ENCODE measurements at places on chromosomes 5 and 9.

- H3K27ac ChIP-seq, result no peak overlapping the region
- no peaks in the 10 kb centered on the region for H3K36me3 ChIP-seq
- no peak for DNase-seq
Observed at GRCh38 chr9:25505644-25506043, 172.6 kb downstream of the TUSC1 start.

DNA sequence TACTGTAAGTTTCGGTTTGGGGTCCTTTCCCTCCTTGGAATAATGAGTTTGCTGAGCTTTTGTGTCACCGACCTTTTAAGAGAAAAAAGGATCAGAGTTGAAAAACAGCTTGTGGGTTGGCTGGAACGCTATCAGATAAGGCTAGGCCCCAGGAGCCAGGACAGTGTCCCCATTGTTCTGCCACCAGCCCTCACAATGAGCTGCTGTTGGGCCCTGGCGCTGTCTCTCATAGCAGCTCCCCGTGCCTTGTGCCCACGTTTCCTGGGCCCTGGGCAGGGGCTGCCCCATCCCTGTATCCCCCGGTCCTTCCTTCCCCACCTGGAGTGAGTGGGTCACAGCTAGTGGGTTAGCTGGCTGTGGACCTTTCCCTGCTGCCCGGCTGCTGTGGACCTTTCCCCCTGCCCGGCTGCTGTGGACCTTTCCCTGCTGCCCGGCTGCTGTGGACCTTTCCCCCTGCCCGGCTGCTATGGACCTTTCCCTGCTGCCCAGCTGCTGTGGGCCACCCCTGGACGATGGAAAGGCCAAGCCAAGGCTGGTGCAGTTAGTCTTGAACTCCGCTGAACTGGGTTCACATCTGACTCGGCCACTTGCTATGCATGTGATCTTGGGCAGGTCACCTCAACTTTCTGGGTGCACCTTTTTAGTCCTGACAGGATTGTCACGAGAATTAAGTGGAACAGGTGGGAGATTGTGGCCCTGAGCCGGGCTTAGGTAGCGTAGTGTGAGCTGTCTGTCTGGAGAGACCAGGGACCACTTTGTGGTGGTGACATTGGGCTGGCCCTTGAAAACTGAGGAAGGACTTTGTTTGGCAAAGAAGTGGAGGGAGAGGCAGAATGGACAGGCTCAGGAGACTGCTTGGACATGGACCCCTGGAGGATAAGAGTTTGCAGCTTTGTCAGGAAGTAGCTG, 99.5 kb downstream of the DAB2IP start:
- no peak overlapping the region for H3K4me3 ChIP-seq
- no peaks in the 10 kb centered on the region for H3K36me3 ChIP-seq
- peak overlapping the region; percentile 99 for H3K27ac ChIP-seq
- H3K4me1 ChIP-seq, result peaks cover 100% of the 10 kb centered on the region
- DNase-seq, result no peak

GRCh38 chr5:113608113-113608596, 94.7 kb downstream of the YTHDC2 start:
- no peaks in the 10 kb centered on the region for H3K36me3 ChIP-seq
- no peaks in the 10 kb centered on the region for H3K4me1 ChIP-seq
- H3K27ac ChIP-seq, result no peak overlapping the region
- DNase-seq, result no peak
- H3K4me3 ChIP-seq, result no peak overlapping the region
- no peaks in the 10 kb centered on the region for H3K27me3 ChIP-seq

- no peak for DNase-seq
- no peak overlapping the region for H3K27ac ChIP-seq
- no peak overlapping the region for H3K4me3 ChIP-seq
- peaks cover 24% of the 10 kb centered on the region for H3K4me1 ChIP-seq
Observed at GRCh38 chr5:14922456-14922855, 50.9 kb upstream of the ANKH start.

GRCh38 chr5:24497591-24498157, 147.1 kb downstream of the CDH10 start:
- H3K4me3 ChIP-seq, result no peak overlapping the region
- H3K27ac ChIP-seq, result no peak overlapping the region
- no peak for DNase-seq
- H3K4me1 ChIP-seq, result no peaks in the 10 kb centered on the region
- no peaks in the 10 kb centered on the region for H3K36me3 ChIP-seq
- no peaks in the 10 kb centered on the region for H3K27me3 ChIP-seq

DNA sequence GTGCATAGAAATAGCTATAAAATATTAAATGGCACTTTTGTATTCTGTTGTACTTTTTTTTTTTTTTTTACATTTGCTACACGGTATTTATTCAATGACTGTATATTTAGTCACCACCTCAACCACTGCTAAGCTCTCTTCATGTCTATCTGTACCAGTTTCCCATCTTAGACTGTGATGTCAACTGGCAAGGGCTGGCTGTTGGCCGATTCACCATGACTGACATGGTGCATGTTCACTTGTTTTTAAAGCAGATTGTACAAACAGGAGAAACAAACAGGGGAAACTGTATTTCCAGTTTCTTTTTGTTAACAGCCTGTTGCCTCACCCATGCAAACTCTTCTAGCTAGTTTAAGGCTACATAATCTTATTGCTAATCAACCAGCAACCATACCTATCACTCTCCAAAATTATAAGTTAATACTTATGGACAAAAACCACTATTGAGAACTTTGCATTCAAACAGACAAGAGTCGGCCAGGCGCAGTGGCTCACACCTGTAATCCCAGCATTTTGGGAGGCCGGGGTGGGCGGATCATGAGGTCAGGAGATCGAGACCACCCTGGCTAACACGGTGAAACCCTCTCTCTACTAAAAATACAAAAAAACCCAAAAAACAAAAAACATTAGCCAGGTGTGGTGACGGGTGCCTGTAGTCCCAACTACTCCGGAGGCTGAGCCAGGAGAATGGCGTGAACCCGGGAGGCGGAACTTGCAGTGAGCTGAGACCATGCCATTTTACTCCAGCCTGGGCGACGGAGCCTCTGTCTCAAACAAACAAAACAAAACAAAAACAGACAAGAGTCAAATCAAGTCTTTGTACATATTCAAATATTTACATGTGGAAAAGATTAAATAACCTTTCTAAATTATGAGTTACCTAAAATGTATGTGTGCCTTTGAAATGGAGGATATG, 13.2 kb downstream of the ZFAND5 start:
- peaks cover 47% of the 10 kb centered on the region for H3K36me3 ChIP-seq
- H3K4me1 ChIP-seq, result peaks cover 42% of the 10 kb centered on the region
- DNase-seq, result peak; percentile 37

DNA sequence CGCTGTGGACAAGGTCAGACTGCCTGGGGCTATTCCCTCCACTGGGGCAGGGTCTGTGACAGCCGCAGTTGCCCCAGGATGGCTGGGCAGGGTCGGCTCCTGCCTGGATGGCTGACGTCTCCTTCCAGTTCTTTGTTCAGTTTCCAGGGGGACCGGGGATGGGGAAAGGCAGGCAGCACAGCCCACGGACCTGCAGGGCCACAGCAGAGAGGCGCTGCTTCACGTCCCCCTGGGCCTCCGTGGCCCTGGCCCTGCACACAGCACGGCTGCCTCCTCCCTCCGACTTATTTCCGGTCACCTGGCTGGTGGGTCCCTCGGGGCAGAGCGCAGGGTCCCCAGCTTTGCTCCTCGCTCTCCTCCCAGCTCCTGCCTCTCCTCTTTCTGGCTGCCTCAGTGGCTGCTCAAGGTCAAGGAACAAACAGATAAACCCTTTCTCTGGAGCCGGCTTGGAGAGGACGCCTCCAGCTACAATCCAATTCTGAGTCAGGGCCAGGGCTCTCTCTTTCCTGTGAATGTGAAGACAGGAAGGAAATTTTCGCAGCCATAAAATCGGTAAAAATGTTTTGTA, 169.7 kb downstream of the C9orf50 start:
- DNase-seq, result no peak
- H3K4me3 ChIP-seq, result peak overlapping the region; percentile 21
- no peaks in the 10 kb centered on the region for H3K27me3 ChIP-seq
- no peaks in the 10 kb centered on the region for H3K36me3 ChIP-seq
- H3K27ac ChIP-seq, result peak overlapping the region; percentile 77

GRCh38 chr5:83551821-83552220, 80.3 kb downstream of the VCAN start:
- H3K4me3 ChIP-seq, result no peak overlapping the region
- no peaks in the 10 kb centered on the region for H3K36me3 ChIP-seq
- no peak for DNase-seq

GRCh38 chr9:99783799-99784198, 37.9 kb upstream of the NR4A3 start:
- H3K4me3 ChIP-seq, result no peak overlapping the region
- H3K27me3 ChIP-seq, result no peaks in the 10 kb centered on the region
- no peak for DNase-seq
- H3K27ac ChIP-seq, result no peak overlapping the region
- no peaks in the 10 kb centered on the region for H3K4me1 ChIP-seq
- H3K36me3 ChIP-seq, result no peaks in the 10 kb centered on the region

DNA sequence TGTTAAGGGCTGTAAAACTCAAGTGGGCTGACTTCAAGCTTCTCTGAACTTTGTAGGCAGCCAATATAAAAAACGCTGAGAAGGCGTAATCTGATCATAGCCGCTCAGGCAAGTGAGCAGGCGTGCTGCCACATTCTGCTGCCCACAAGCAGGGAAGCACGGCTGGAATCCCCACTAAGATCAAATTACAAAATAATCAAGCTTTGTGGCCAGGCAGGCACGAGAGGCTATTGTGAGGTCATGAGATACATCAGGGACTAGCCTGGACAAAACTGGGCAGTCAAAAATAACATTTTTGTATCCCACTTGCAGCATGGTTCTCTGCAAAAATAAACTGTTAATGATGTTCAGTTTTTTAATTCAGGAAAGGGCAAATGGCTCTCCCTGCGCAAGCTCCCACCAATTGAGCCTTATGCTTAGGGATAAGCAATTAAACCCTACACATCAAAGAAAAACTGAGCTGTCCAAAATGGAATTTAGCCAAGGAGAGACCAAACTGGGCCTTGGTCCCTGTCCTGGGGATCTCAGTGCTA, 64.0 kb downstream of the POU5F2 start:
- peak; percentile 21 for DNase-seq
- no peaks in the 10 kb centered on the region for H3K36me3 ChIP-seq
- H3K27me3 ChIP-seq, result no peaks in the 10 kb centered on the region
- H3K4me1 ChIP-seq, result peaks cover 52% of the 10 kb centered on the region
- peak overlapping the region; percentile 16 for H3K27ac ChIP-seq

GRCh38 chr9:133901184-133901835, 90.8 kb downstream of the VAV2 start:
- H3K4me1 ChIP-seq, result peaks cover 5% of the 10 kb centered on the region
- H3K27me3 ChIP-seq, result no peaks in the 10 kb centered on the region
- no peak for DNase-seq
- no peak overlapping the region for H3K27ac ChIP-seq
- no peaks in the 10 kb centered on the region for H3K36me3 ChIP-seq

DNA sequence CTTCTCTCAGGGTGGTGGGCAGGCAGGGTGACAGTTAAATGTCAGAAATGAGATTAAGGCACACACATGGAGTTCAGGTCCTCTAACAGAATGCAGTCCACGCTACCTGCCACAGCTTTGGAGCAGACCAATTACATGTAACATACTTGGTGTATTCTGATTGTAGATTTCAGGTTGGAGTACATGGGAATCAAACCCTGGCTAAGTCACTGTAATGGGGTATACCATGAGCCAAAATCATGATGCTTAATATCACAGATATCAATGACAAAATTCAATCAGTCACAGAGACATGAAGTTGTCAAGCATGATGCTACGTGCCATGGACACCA, 48.9 kb downstream of the MEF2C start:
- H3K27me3 ChIP-seq, result no peaks in the 10 kb centered on the region
- H3K36me3 ChIP-seq, result no peaks in the 10 kb centered on the region
- no peak for DNase-seq
- peak overlapping the region; percentile 89 for H3K27ac ChIP-seq

DNA sequence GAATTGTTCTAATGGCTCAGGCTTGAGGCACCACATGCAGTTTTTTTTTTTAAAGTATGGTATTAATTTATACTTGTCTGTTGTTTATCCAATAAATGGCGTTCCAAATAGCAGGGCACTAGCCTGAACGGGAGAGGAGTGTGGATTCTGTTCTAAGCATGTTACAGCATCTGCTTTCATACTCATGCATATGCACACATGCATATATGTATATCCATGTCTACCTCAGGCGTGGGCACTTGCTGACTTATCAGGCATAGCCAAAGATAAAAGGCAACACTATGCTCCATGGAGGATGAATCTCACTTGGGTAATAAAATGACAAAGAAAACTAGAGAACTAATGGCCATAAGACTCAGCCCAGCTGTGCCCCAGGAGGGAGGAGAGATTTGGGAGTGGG, 393.8 kb downstream of the GADD45G start:
- H3K27me3 ChIP-seq, result no peaks in the 10 kb centered on the region
- H3K27ac ChIP-seq, result peak overlapping the region; percentile 93
- H3K36me3 ChIP-seq, result no peaks in the 10 kb centered on the region
- no peak for DNase-seq
- peaks cover 58% of the 10 kb centered on the region for H3K4me1 ChIP-seq

DNA sequence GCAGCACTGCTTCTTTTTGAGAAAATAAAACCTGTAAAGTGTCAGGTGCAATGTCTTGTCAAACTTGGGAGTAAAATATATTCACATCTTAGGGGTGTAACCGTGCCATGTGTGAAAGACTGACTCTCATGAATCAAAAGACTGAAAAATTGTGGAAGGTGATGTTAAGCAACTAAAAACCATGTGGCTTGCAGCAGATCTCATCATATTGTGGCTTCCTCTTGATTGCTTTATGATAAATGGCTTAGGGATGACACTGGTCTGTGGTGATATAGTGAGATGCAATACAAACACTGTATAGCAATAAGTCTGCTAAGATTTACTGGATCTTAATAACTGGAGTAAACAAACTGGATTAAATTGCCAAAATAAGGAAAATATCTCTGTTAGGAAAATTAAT, 321.6 kb downstream of the EDIL3 start:
- no peak for DNase-seq
- H3K27me3 ChIP-seq, result no peaks in the 10 kb centered on the region
- H3K36me3 ChIP-seq, result no peaks in the 10 kb centered on the region
- H3K4me3 ChIP-seq, result no peak overlapping the region
- H3K4me1 ChIP-seq, result no peaks in the 10 kb centered on the region

- H3K27me3 ChIP-seq, result no peaks in the 10 kb centered on the region
- no peak for DNase-seq
- peaks cover 88% of the 10 kb centered on the region for H3K4me1 ChIP-seq
- H3K36me3 ChIP-seq, result no peaks in the 10 kb centered on the region
- H3K27ac ChIP-seq, result peak overlapping the region; percentile 99
Observed at GRCh38 chr9:97985058-97985861, 2.1 kb downstream of the ANP32B start.

- H3K27me3 ChIP-seq, result no peaks in the 10 kb centered on the region
- no peak for DNase-seq
- peaks cover 21% of the 10 kb centered on the region for H3K4me1 ChIP-seq
Observed at GRCh38 chr9:115939065-115939765, 214.4 kb upstream of the PAPPA start.

GRCh38 chr5:131299465-131299864, 35.6 kb downstream of the CDC42SE2 start:
- H3K27me3 ChIP-seq, result no peaks in the 10 kb centered on the region
- H3K4me1 ChIP-seq, result peaks cover 11% of the 10 kb centered on the region
- no peaks in the 10 kb centered on the region for H3K36me3 ChIP-seq
- no peak overlapping the region for H3K27ac ChIP-seq
- DNase-seq, result no peak
- H3K4me3 ChIP-seq, result no peak overlapping the region

- H3K27me3 ChIP-seq, result no peaks in the 10 kb centered on the region
- no peak overlapping the region for H3K27ac ChIP-seq
- no peaks in the 10 kb centered on the region for H3K4me1 ChIP-seq
Observed at GRCh38 chr9:30609713-30610112, 1774.7 kb upstream of the ACO1 start.

Data from left ventricle myocardium inferior (tissue), 1 donor.